A549 (cell line): ENCODE measurements at places on chromosomes 7 and 10. TPM values are rescaled to one million over a fixed set of nuclear protein-coding genes. Genes with fewer than 3 reads are reported as not detected.
A peak's percentile ranks its signal among the peaks of the same experiment; 100 is the strongest.

GRCh38 chr10:60367901-60368300 is 21.8 kb downstream of the ANK3 start:
- DNase-seq = no peak

DNA sequence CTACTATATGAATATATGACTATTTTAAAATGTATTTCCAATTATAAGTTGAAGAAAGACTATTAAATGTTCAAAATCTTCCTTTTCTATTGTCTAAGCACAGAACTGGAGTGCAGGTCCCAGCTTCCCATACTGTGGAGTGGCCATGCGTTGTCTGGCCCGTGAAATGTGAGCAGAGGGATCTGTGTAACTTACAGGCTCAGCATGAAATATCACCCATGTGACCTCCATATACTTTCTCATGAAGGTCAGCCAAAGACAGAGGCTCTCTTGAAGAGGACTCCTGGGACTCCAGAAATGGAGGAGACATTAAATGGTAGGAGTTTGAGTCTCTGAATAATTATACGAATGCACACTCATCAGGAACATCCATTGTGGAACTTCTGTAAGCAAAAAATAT is 92.4 kb upstream of the CAV2 start:
- no peak for DNase-seq

- DNase-seq = no peak
These were observed 293.4 kb upstream of the C7orf33 start for GRCh38 chr7:148296994-148297644.

DNA sequence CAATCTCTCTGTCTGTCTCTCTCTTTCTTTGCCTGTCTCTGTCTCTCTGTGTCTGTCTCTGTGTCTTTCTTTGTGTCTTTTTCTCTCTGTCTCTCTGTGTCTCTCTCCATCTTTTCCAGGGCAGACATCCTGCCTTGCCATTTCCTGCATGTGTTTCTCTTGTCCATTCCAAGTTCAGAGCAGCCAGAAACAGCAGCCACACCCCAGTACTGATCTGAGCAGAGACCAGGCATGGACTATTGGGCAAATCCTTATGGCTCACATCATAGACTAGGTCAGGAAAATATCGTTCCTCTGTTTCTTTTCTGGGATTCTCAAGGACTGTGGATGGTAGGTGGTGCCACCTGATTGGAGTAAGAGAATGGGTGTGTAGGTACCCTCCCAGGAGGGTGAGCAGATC is 95.8 kb downstream of the RAMP3 start:
- no peak for DNase-seq

GRCh38 chr10:50470345-50470744 is 153.4 kb downstream of the SGMS1 start:
- no peak for DNase-seq

DNA sequence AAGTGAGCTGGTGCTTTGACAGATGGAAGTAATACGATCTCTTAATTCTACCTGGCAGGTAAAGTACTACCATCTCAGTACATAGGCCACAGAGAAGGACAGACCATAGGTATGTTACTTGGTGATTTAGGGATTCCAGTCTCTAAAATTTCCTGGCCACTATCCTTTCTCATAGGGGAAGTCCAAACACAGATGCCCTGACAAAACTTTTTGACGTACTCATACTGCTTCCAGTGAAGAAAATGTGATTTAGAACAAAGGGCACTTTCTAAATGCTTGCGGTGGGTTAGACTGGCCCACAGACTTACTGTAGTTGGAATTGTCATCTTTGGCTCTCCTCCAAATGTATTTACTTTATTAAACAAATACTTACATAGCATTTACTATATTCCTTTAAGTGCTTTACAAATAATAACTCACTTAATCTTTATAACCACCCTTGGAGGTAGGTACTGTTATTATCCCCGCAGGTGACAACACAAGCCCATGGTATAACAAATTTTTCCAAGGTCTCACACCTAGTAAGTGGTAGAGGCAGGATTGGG is 3.0 kb downstream of the PI4K2A start:
- DNase-seq = no peak

DNA sequence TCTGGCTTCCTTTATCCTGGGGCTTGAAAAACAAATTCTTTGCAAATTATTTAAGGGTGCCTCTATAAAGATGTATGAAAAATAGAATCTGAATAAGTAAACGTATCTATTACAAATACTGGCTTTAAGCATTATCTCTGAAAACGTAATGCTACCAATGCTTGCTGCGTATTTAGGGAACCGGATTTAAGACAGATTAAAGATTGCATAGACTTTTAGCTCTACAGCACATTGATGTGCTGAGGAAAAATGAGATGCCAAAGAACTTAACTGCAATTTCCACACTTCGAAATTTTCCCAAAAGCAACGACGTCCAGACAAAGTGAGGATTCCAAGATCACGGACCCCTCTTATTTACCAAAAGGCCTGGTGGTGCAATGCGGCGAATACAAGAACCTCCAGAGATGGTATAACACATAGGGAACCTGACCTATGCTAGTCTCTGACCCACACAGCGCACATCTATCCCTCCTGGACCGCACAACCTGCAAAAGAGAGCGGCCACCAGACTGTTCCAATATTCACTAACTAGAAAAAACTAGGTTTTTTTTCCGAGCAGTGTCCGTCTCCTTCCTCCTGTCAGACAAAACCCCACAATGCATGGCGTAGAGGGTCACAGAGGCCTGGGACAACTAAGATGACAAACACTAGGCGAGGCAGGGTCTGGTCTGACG is 34.3 kb upstream of the PHF14 start:
- peak; percentile 4 for DNase-seq

- no peak for DNase-seq
These were observed 17.3 kb downstream of the ACTR1A start for GRCh38 chr10:102485093-102485784.

- peak; percentile 65 for DNase-seq
These were observed 113.9 kb upstream of the PRR15 start for GRCh38 chr7:29449569-29450260.

GRCh38 chr10:33709008-33709753 is 374.7 kb upstream of the NRP1 start:
- DNase-seq = no peak

DNA sequence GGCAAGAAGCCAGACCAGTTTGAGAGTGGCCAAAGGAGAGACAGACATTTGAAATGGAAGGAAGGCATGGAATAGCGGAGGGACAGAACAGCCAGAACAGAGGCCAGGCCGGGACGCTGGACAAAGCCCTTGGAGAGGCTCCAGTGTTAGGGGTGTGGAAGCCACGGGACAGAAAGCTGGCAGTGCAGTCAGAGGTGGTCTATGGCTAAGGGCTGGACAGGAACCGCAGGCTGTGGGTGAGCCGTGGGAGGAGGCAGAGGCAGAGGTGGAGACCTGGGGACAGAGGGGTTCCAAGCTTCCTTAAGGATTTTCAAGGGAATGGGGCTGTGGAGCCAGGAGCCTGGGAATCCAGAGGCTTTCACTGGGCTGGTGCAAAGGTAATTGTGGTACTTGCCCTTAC is 301.1 kb downstream of the GFRA1 start:
- no peak for DNase-seq

- no peak for DNase-seq
These were observed 6.2 kb upstream of the IFIT2 start for GRCh38 chr10:89295597-89295996.

DNA sequence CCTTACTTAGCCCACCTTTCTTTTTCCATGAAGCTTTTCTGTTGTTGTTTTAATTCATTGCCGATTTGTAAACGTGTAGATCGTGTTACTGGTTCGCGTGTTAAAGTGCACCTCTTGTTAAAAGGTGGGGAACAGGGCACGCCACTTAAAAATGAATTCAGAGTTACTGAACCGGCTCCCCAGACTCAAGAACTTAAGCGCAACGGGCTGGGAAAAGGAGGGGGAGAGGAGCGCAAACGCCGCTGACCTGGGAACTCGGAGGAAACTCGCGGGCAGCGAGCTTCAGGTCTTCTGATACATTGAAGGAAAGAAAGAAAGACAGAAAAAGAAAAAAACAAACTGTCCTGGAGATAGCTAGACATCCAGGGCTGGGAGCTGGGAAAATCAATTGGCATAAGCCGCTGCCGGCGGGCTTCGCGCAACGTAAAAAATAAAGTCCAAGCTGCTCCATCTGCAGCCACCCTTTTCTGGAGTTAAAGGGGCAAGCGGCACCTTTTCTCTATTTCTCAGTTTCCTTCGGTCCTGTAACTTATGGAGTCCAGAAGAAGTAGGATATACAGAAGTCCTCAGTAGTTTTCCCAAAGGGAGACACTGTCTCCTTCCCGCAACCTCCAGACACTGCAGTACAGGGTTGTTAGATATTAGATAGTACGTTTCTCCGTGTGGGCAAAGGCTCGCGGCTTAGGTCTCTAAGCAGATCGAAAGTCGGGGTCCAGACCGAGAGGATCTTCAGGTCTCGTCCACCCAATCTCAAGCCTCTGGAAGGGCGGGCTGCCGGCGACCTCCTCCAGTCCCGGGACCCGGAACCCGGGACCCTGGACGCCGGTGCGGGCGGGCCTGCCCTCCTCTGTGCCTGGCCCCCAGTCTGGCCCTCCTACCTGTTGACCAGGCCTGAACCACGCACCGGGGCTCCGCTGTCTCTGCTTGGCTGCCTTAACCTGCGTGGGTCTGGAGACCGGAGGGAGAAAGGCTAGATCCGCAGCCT is 1.8 kb upstream of the DLX6 start:
- DNase-seq = no peak

GRCh38 chr7:19009241-19009935 is 108.0 kb downstream of the TWIST1 start:
- no peak for DNase-seq

Gene OGDHL
- polyA plus RNA-seq = 0.13 to 0.22 TPM (median 0.18 TPM) in 3 replicates

Gene SPDYE18
- not detected in 3 replicates for polyA plus RNA-seq

Gene DDC
- polyA plus RNA-seq = 1.0 to 2.1 TPM (median 1.3 TPM) in 3 replicates

Gene CRYGN
- 0.07 TPM in 1 of 3 replicates, not detected in the others for polyA plus RNA-seq

Gene ASAH2B
- 3.9 to 4.9 TPM (median 4.4 TPM) in 3 replicates for polyA plus RNA-seq

Gene CLRN3
- polyA plus RNA-seq = 0.08 TPM in 1 of 3 replicates, not detected in the others

Gene GRB10
- polyA plus RNA-seq = 34.7 to 37.6 TPM (median 37.0 TPM) in 3 replicates

Gene USP54
- polyA plus RNA-seq = 8.3 to 9.0 TPM (median 8.8 TPM) in 3 replicates

Gene LIPF
- polyA plus RNA-seq = not detected in 3 replicates
